ENCODE measurements at places on chromosomes 4 and X.
A peak's percentile ranks its signal among the peaks of the same experiment; 100 is the strongest.

GRCh38 chr4:17595471-17596005 is 18.5 kb downstream of the LAP3 start:
- no peak for DNase-seq

GRCh38 chr4:25813448-25814106 is 49.2 kb downstream of the SEL1L3 start:
- no peak for DNase-seq

DNA sequence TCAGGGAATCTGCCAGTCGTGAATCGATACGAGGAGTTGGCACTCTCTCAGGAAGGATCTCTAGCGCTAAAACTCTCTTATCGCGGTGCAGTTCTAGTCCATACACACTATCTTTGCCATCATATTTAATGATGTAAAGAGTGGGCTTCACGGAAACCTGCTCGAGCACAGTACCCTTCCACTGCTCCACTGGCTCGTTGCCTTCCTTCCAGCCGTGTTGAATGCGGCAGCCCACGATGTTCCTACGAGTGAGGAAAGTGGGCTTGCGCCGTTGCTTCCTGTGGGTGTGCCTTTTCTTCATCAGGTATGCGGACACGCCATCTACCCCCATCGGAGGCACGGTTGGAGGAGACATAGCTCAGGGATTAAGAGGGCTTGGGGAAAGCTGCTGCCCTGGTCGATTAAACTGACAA is 661 bp downstream of the SPIN4 start:
- DNase-seq = no peak

GRCh38 chr4:180926277-180926676 is 1316.9 kb upstream of the TENM3 start:
- no peak for DNase-seq

GRCh38 chr4:184924516-184924915 is 93.8 kb upstream of the HELT start:
- DNase-seq = no peak

DNA sequence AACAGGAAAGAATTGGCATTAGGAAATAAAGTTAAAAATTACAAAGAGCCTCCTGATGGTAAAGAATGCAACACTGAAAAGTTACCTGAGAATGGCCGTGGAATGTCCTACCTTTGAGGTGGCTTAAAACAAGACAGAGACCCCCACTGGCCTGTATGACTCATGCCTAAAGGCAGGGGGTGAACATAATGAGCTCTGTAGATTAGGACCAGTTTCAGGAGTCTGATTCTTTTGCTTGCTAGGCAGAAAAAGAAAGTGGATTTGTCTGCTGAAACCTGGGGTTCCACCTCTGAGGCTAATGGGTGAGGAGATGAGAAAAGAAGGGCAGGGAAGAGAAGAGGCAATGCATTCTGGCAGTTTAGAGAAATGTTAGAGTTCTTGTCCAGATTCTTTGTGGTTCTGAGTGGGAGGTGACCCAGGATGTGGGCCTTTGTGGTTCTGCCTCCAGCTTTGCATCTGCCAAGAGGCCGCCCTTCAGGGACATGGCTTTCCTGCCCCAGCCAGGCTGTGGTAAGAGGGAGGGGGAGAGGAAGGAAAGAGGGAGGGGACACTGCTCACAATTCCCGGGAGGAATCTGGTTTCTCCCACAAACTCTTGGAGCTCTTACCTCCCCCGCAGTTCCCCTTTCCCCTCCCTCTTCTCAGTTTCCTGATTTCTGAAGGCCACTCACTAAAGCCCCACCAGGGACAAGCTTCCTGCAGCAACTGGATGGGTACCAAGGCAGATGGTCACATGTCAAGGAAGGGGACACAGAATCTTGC is 109.6 kb downstream of the EFNB1 start:
- no peak for DNase-seq

GRCh38 chr4:15366721-15367120 is 61.1 kb upstream of the C1QTNF7 start:
- no peak for DNase-seq

DNA sequence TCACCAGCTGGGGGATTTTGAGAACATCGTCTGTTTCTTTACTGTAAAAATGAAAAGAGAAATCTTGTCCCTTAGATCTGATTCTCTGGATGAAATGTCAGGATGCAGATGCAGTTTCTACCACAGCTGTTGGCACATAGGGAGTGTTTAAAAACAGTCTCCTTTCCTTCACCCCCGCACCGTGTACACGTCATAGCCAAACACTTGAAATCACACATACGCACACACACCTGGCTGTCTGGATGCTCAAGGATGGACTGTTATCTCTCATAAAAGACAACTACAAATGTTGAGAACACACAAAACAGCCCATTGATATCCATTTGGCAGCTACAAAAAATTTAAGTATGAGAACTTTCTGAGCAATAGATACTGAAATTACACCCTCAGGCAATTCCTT is 275.8 kb upstream of the CLNK start:
- DNase-seq = no peak

GRCh38 chr4:156971676-156972378 is at the start of gene PDGFC:
Gene PDGFC, minus strand, starts transcription at chr4:156971799. Its CDS starts 896 bp downstream, at chr4:156970903.
- DNase-seq = no peak

- DNase-seq = peak; percentile 15
These were observed 589.5 kb downstream of the BCOR start for GRCh38 chrX:39508300-39508692.

- no peak for DNase-seq
These were observed at the start of gene HMX1 for GRCh38 chr4:8871417-8872401. Gene HMX1, minus strand, starts transcription at chr4:8871839. Its CDS starts 225 bp downstream, at chr4:8871614.

DNA sequence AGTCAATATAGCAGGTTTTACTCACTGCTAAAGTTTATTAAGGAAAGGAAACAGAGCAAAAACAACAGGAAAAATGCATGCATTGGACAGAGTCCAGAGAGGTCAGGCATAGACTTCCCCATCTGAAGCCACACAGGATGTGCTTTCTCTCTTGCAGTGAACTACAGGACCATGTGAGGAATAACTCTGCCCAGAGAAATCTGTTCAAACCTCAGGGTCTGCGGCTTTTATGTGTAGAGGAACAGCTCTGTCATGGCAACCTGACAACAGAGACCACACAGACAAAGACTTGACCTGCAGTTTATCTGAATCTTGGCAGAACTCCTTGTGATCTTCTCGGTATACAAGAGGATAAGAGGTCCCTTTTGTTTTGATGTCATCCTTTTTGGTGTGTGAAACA is 46.3 kb upstream of the LONRF3 start:
- no peak for DNase-seq

DNA sequence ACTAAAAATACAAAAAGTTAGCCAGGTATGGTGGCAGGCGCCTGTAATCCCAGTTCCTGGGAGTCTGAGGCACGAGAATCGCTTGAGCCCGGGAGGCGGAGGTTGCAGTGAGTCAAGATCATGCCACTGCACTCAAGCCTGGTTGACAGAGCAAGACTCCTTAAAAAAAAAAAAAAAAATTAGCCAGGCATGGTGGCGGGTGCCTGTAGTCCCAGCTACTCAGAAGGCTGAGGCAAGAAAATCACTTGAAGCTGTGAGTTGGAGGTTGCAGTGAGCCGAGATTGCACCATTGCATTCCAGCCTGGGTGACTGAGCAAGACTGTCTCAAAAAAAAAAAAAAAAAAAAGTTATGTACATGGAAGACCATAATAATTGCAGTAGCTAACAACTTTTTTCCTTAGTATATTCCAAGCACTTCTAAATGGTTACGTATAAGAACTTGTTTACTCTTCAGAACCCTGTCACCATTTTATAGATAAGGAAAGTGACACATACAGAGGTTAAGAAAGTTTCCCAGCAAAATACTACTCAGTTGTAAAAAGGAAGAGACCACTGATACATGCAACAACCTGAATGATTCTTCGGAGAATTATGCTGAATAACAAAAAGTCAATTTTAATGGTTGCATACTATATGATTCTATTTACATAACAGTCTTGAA is 24.5 kb downstream of the RUFY3 start:
- DNase-seq = no peak

GRCh38 chrX:132833373-132833772 is 125.1 kb downstream of the HS6ST2 start:
- no peak for DNase-seq

- DNase-seq = no peak
These were observed 12.6 kb downstream of the ADD1 start for GRCh38 chr4:2856266-2856665.

DNA sequence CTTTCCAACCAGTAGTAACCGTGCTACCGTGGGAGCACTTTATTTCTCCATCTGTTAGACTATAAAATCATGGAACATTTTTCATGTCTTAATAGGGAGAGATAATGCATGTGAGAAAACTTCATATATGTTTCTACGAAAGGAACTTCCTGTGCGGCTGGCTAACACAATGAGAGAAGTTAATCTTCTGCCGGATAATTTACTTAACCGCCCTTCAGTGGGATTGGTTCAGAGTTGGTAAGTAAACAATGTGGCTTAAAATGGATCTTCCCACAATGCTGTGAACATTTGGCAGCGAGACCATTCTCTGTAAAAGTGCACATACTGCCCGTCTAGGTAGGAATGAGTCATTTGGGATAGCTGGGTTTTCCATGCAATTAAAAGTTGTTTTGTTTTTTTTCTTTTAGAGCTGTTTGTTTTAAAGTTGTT is 29.6 kb downstream of the PDK3 start:
- no peak for DNase-seq

DNA sequence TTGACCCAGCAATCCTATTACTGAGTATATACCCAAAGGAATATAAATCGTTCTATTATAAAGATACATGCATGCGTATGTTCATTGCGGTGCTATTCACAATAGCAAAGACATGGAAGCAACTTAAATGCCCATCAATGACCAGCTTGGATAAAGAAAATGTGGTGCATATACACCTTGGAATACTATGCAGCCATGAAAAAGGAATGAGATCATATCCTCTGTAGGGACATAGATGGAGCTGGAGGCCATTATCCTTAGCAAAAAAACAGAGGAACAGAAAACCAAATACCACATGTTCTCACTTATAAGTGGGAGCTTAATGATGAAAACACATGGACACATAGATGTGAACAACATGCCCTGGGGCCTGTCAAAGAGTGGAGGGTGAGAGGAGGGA is 124.1 kb upstream of the AFF2 start:
- DNase-seq = no peak

GRCh38 chr4:8580321-8581093 is at the start of gene GPR78:
Gene GPR78, plus strand, starts transcription at chr4:8580392. Its CDS starts 591 bp downstream, at chr4:8580983.
- DNase-seq = peak; percentile 29

DNA sequence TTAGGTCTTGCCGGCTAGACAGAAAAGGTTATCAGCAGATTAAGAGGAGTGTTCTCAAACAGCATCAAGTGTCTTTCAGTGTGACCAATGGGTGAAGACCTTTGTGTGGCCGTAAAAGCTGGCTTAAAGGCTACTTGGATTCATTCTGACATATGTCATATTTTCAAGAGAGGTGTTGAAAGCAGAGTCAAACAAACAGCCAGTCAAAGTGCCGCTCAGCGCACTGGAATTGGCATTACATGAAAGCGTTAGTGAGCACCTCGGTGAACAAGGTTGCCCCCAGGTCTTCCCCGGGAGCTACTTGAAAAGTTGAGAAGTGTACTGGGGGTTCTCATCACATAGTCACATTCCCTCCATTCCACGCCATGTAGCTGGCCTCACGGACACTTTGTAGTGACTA is 148.9 kb downstream of the SOX3 start:
- no peak for DNase-seq

GRCh38 chr4:138565576-138565975 is 323.4 kb upstream of the SLC7A11 start:
- no peak for DNase-seq

DNA sequence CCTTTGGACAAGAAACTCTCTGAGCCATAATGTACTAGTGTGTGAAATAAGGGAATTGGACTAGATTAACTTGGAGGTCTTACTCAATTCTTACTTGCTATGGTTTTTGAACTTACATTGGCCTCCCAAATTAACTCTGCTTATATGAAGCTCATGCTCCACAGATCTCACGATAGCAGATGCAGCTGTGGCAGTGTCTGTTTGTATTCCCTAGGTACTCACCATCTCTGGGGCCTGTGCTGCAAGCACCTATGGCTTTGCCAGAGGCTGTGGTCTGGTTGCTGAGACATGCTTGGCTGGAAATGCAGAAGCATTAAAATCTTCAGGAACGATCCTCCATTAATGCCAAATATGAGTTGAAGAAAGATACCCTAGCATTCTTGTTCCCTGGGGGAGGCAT is 112.8 kb downstream of the MSL3 start:
- DNase-seq = no peak

GRCh38 chrX:68930542-68931317 is 101.9 kb downstream of the EFNB1 start:
- no peak for DNase-seq

- DNase-seq = no peak
These were observed 6.1 kb downstream of the SGCB start for GRCh38 chr4:52032005-52032404.

DNA sequence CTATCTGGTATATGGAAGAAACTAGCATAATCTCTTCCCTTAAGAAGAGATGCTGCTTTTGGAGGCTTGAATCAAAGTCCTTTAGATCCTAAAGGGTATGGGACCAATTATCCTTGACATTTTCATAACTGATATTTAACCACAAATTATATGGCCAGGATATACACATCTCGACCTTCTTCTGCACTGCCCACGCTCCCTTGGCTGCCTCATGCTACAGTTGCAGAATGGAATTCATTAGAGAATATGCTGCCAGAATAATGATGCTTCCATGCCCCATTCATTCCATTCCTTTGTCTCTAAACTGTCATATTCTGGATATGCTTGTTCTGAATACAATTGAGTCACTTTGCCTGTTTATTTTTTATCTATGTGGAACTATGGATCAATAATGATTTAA is 157.1 kb upstream of the PACRGL start:
- no peak for DNase-seq

- no peak for DNase-seq
These were observed 11.0 kb downstream of the SSR4 start for GRCh38 chrX:153805436-153805835.

DNA sequence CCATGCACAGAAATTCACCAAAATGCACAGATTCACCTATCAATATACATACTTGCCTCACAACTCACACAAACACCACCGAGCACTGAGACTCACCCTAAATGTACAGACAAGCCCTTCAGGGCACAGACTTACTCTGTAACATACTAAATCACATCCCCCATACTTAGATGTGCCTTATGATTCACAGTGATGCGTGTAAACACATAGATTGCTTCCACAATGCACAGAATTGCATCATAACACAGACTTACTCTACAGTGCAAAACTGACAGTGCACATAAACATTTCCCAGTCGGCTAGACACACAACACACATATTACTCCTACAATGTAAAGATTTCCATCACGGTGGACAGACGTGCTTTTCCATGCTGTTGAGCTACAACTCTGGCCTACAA is 6.2 kb downstream of the LINC00632 start:
- no peak for DNase-seq

- DNase-seq = no peak
These were observed 20.2 kb upstream of the RASGEF1B start for GRCh38 chr4:81491943-81492342.

GRCh38 chrX:141279476-141279875 is 37.2 kb upstream of the SPANXC start:
- no peak for DNase-seq
